HCT116 (cell line): ENCODE measurements at places on chromosomes 6 and 20. TPM values are rescaled to one million over a fixed set of nuclear protein-coding genes. Genes with fewer than 3 reads are reported as not detected.
A peak's percentile ranks its signal among the peaks of the same experiment; 100 is the strongest.

DNA sequence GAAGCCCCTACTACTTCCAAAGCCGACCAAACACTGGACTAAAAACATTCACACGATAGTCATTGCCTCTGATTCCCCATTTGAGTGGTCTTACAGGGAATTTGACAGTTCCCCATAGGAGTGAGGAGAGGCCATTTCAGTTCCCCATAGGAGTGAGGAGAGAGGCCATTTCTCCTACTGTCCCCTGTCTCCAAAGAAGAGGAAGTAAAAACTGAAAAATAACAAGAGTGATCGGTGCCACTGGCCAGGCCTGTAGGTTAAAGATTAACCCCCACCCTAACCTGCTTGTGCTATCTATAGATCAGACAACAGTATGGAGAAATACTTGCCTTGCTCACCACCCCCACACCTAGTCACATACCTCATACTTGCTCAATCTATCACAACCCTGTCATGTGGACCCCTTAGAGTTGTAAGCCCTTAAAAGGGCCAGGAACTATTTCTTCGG, 204.0 kb upstream of the MOCS1 start:
- no peaks in the 10 kb centered on the region for H3K36me3 ChIP-seq
- H3K27ac ChIP-seq = no peak overlapping the region
- no peak for DNase-seq
- no peaks in the 10 kb centered on the region for H3K4me1 ChIP-seq
- no peaks in the 10 kb centered on the region for H3K27me3 ChIP-seq

- H3K4me1 ChIP-seq = no peaks in the 10 kb centered on the region
- peak; percentile 38 for DNase-seq
- no peak overlapping the region for H3K4me3 ChIP-seq
Measured at GRCh38 chr20:22333885-22334545, 250.4 kb downstream of the FOXA2 start.

DNA sequence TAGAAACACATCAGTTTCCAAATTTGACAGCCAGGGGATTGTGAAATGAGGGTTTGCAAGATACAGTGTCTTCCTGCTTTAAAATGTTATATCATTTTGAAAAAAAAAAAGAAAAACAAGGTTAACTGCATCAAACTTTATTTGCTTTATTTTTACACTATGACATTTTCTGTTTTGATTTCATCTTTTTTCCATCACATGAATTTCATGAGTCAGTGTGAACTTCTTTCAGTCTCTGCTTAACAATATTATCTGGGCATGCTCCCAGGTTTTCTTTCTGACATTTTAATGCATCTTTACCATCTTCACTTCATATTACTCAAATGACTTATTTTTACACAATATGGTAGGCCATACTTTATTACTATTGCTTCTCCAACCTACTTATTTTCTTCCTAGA, 1.9 kb downstream of the NCOA7 start:
- H3K27ac ChIP-seq = no peak overlapping the region
- no peaks in the 10 kb centered on the region for H3K27me3 ChIP-seq
- no peak overlapping the region for H3K4me3 ChIP-seq
- no peak for DNase-seq
- H3K36me3 ChIP-seq = no peaks in the 10 kb centered on the region

- H3K4me1 ChIP-seq = peaks cover 62% of the 10 kb centered on the region
- no peaks in the 10 kb centered on the region for H3K27me3 ChIP-seq
- no peak for DNase-seq
Measured at GRCh38 chr20:17848249-17849048, 120.1 kb downstream of the SNX5 start.

- peak; percentile 99 for DNase-seq
- H3K27me3 ChIP-seq = no peaks in the 10 kb centered on the region
- H3K27ac ChIP-seq = peak overlapping the region; percentile 79
- no peaks in the 10 kb centered on the region for H3K36me3 ChIP-seq
- H3K4me1 ChIP-seq = peaks cover 59% of the 10 kb centered on the region
Measured at GRCh38 chr6:53615633-53616449, 49.7 kb downstream of the KLHL31 start.

- no peaks in the 10 kb centered on the region for H3K4me1 ChIP-seq
- no peak overlapping the region for H3K27ac ChIP-seq
- no peaks in the 10 kb centered on the region for H3K27me3 ChIP-seq
- DNase-seq = no peak
- no peak overlapping the region for H3K4me3 ChIP-seq
Measured at GRCh38 chr6:128606611-128607010, 86.2 kb upstream of the PTPRK start.

- DNase-seq = no peak
- peak overlapping the region; percentile 55 for H3K4me3 ChIP-seq
- peak overlapping the region; percentile 90 for H3K27ac ChIP-seq
- H3K4me1 ChIP-seq = peaks cover 42% of the 10 kb centered on the region
Measured at GRCh38 chr20:10597637-10598036, 76.2 kb downstream of the JAG1 start.

DNA sequence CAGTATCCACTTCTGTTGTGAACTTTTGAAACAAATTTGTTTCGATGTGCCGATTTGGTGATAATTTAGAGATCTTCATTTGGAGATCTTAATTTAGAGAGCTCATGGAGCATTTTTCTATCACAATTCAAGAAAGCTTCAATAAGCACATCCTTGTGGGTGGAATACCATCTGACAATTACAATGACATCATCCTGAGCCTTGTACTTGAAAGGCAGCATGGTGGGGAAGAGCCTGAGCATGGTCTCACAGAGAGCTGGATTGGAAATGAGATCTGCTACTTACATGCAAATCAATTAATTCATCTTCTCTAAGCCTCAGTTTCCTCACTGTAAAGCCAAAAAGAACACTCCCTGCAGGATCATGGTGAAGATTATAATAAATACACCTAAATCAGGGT, 75.9 kb downstream of the FRK start:
- no peak for DNase-seq
- H3K4me3 ChIP-seq = no peak overlapping the region
- H3K36me3 ChIP-seq = no peaks in the 10 kb centered on the region
- no peak overlapping the region for H3K27ac ChIP-seq
- H3K4me1 ChIP-seq = no peaks in the 10 kb centered on the region
- H3K27me3 ChIP-seq = no peaks in the 10 kb centered on the region

- no peaks in the 10 kb centered on the region for H3K27me3 ChIP-seq
- H3K4me1 ChIP-seq = peaks cover 7% of the 10 kb centered on the region; the same call in 1 of the 2 replicates
Measured at GRCh38 chr20:64186071-64186598, 21.9 kb downstream of the MYT1 start.

DNA sequence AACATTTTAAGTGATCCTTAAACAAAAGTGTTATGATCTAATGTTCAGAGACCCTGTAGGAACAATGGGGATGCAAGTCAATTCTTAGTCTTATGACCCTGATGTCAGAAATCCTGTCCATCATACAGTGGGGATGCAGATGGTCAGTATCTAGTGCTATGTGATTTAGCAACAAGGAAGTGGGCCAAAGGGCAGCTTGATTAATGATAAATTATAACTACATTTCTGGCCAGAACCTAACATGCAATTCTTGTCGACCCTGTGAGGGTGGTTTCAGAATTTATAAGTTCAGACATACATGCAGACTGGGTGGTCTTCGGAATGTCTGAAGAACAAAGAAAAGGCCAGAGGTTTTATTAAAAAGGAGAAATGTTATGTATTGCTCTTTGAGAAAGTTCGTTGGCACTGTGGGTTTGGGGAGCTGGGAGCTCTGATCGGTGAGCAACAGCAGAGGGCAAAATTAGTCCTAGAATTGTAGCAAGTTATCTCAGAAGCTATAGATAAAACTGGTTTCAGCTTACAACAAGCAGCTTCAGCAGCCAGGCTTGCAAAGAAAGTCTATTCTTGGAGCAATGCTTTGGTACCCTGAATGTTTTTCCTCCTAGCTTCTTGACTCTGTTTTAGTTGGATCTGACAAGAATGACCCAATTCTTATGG, 50.8 kb downstream of the RPF2 start:
- H3K27ac ChIP-seq = no peak overlapping the region
- H3K4me1 ChIP-seq = no peaks in the 10 kb centered on the region
- H3K36me3 ChIP-seq = no peaks in the 10 kb centered on the region
- no peak overlapping the region for H3K4me3 ChIP-seq
- DNase-seq = no peak

DNA sequence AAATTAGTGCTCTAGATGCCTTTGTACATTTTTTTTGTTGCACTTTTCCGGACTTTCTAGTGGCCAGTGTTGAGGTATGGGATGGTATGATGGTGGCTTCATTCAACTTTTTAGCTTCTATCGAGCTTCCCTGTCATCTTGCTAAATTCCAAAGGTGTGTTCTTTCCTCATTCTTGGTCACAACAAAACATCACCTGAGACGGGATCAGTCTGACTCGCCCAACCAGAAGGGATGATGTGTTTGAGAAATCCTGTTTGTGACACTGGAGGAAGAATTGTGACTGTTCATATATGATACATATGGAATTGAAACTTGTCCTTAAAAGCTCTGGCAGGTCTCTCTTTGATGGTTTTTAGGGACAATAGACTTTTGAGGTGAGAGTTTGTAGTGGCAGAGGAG, 33.8 kb downstream of the KCNS1 start:
- no peak for DNase-seq
- H3K4me1 ChIP-seq = peaks cover 10% of the 10 kb centered on the region
- no peaks in the 10 kb centered on the region for H3K27me3 ChIP-seq
- H3K36me3 ChIP-seq = no peaks in the 10 kb centered on the region
- H3K4me3 ChIP-seq = no peak overlapping the region
- no peak overlapping the region for H3K27ac ChIP-seq

Gene WFDC12
- total RNA-seq = not detected

Gene ATP5F1E
- total RNA-seq = 72.8 TPM

Gene RPS18
- 4,062 TPM for total RNA-seq

Gene PPP1R16B
- total RNA-seq = 0.52 TPM

Gene LY6G6F
- not detected for total RNA-seq

Gene C6orf163
- total RNA-seq = 1.5 TPM
